ENCODE measurements at places on chromosomes 1 and 21.

GRCh38 chr1:98045211-98045766 is 124.5 kb upstream of the DPYD start:
- DNase-seq: no peak

DNA sequence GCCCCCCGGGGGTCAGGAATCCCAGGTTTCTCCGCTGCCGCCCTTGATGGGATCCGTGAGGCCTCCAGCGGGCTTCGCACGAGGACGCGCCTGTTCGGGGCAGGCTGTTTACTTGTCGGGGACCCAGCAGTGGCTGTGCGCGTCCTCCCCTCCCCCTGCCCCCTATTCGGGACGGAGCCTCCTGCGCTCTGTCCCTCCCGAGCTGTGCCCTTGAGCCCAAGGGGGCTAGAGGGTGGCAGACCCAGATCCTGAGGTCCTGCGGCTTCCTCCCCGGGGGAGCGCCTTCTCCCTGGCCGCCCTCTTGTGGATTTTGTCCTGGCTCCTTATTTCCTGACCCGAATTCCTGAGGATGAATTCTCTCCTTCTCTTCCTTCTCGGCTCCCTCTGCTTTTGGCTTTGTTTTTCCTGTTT is 38.4 kb downstream of the PIK3CD start:
- no peak for DNase-seq

DNA sequence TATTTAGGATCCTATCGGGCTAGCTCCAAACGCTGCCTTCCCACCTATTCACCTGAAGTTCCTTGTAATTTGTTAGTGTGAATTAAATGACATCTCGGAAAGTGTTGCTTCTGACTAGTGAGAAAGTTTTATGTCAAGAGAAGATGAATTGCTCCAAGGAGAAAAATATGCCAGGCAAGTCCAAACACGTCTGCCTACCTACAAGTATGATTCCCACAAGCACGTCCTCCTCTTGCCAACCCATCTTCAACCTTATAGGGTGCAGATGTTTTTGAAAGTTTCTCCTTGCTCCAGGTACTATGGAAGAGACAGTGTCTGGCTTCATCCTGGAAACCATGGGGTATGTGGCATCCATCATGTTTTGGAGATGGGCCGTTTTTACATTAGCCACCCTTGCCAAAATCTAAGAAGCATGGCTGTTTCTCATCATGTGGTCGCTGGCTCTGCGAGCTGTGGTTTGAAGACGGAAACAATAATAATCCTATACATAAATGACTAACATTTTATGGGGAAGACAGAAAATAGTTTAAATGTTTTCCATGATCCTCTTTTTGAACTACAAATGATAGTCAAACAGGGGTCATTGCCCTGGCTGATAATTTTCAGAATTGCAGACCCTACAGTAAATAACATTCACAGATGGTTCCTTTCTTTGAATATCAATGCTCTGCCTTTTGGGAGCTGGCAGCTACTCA is 505.8 kb downstream of the SMYD3 start:
- no peak for DNase-seq

DNA sequence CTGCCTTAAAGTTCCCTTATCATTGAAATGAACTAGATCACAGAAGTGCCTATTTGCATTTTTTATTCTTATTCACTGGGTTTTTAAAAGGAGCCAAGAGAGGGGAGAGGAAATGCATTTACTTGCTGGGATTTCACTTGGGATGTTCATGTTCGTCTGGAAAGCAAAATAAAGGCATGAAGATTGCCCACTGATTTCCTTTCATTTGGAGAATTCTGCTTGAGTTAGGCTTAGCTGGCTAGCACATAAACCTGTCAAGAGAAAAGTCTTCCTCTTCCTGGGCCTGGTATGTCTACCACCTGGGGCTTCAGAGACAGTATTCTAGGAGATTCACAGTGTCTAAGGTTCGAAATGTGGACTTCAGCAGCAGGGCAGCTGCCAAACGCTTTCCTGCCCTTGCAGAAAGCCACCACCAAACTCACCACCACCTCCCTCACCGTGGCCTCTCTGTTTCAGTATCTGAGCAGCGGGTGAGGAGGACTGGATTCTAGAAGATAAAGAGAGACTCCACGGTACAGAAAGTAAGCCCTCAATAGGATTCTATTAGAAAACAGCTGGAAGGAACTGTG is 44.5 kb downstream of the HIVEP3 start:
- DNase-seq: no peak

DNA sequence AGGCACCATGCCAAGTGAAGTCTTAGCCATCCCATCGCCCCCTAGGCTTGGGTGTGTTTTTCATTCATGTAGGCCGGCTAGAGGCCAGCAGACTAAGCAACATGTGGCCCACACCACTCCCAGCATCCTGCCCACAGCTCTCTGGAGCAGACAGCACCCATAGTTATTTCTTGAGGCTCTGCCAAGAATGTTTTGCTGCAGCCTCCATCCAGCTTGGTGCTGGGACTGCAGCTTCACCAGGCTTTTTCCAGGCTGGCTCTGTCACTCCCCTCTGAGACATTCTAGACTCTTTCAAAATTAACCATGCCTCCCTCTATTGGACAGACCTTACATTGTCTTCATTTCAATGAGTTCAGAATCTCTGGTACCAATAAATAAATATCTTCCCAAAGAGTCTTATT is 104.2 kb downstream of the DUSP10 start:
- no peak for DNase-seq

- no peak for DNase-seq
Observed at GRCh38 chr1:247849616-247850015, 7.4 kb upstream of the TRIM58 start.

GRCh38 chr1:15852036-15852827 is 4.7 kb downstream of the SPEN start:
- no peak for DNase-seq

DNA sequence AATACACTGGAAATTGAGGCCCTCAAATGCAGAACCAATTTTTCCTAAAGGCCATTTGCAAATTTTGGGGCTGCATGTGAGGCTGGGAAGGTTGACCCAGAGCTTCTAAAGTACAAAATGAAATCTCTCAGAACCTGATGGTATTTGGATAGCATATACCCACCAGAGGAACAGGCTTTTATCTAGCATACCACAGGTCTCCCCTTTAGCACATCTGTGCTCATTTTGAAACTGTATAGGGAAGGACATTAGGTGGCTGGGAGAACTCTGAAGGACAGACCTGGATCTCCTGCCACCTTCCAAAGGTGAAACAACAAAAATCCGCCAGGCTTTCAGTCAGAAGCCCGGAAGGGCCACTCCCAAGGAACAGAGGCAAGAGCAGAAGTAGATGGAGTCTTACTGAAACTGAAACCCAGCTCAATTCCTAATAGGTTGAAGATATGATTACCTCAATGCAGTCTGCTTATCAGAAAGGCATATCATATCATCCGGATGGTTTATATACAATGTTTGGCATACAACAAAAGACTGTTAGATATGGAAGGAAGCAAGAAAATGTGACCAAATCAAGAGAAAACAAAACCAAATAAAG is 11.6 kb downstream of the CD55 start:
- no peak for DNase-seq

DNA sequence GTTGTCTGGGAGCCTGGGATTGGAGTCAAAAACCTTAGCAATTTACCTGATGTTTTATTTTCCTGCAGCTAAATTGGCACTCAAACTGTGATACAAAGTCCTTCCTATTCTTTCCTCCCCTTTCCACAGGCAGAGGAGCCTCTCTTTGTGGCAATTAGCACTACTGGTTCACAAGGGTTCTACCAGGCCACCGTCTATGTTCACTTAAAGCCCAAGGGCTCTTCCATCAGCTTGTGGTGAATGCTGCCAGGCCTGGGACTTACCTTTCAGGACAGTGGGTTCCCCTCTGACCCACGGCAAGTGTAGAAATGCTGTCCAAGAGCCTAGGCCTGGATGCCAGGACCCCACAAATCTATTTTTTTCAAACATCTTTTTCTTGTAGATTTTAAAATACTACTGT is 251.9 kb upstream of the B3GALT2 start:
- no peak for DNase-seq

DNA sequence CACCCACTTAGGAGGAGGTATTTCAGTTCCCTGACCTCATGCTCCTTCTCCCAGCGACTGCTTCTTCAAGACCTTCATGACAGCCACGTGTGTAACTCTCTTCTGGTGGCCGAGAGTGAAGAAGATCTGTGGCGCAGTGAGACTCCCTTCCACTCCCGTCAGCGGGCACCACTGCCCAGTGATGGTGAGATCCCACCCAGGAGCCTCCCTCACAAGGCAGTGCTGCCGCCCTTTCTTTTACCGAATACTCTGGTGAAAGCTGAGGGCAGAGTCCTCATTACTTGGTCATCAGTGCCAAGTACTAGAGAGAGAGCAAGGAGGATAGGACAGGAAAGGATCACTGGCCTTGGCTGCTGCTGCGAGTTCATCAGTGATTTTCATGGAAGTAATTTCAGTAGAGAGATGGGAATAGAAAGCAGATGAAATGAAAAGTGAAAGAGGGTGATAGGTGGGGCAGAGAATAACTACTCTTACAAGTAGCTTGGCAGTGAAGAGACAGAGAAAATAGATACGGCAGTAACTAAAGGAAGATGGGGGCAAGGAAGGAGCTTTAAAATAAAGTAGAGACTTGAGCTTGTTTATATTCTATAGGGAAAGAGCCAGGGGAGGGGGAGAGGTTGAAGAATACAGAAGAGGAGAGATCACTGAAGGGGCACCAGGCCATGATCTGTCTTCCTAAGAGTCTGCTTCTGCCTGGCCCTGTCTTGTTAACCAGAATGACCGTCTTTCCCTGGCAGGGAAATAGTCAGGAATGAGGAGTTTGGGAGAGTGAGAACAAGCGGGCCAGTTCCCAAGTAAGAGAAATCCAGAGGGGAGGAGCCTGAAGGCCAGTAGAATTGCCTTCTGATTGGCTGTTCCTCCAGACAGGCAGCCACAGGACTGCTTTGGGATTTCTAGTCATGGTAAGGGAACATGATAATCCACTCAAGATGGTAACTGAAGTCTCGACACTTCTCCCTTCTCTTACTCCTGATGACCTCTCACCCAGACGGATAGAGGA is 18.3 kb downstream of the HYI start:
- DNase-seq: no peak

- DNase-seq: no peak
Observed at GRCh38 chr1:109331113-109331512, 24.3 kb upstream of the MYBPHL start.

DNA sequence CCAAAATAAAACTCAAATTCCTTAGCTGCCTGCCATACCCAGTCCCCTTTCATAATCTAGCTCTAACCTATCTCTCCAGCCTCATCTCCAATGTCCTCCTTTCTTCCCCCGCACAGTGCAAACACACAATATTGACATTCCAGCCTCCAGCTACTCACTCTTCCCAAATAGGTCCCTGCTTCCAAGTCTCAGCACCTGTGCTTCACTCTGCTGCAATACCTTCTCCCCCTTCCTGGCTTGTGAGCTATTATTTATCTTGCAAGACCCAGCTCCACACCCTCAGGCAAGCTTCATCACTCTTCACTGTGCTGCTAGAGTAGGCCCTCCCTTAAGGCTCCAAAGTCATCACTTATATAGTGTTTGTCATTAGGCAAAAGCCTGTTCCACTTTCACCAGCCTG is 9.7 kb downstream of the PLPP3 start:
- no peak for DNase-seq

DNA sequence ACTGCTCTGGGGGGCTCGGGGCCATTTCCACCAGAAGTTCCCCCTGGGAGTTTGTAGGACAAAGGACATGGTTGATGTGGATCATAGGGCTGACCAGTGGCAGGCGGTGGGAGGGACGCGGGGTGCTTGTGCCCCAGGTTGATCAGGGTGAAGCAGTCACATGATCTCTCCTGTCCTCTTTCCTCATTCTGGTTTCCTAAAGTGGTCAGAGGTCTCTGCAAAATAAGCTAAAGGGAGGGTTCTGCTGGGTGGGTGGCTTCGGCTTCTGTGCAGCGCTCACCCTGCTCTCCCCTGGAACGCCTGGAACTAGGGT is 9.2 kb downstream of the PDXK start:
- no peak for DNase-seq

DNA sequence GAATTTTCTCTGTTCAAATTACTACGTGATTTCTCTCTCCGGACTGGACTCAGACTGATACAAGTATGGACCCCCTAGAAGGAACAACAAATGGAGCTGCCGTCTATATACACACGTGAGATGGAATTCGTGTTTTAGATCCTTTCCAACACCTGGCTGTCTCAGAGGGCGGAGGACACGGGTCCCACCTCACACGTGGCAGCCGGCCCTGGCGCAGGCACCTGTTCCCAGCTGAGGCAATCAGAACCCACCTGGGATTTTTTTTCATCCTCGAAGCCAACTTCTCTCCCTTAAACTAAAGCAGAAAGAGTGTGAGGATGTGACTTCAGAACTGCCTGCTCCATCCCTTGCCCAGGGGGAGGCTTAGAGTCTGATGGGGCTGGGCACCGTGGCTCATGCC is 34.1 kb upstream of the SCCPDH start:
- no peak for DNase-seq

DNA sequence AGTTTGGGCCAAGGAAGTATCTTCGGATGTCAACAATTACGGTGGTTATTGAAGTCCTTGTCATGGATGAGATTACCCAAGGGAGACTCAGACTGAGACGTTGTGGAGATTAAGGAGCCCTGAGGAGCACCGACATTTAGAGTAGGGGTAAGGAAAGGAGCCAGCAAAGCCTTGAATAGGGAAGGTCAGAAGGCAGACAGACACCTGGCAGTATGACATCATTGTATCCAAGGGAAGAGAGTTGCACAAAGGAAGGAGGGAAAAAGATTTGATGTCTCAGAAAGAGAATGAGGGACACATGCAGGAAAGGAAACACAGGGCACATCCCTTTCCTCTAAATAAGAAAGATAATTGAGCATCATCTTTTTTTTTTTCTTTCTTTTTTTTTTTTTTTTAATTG is 11.7 kb downstream of the LAMC2 start:
- no peak for DNase-seq

GRCh38 chr1:180953291-180954004 is 40.8 kb downstream of the KIAA1614 start:
- DNase-seq: no peak

DNA sequence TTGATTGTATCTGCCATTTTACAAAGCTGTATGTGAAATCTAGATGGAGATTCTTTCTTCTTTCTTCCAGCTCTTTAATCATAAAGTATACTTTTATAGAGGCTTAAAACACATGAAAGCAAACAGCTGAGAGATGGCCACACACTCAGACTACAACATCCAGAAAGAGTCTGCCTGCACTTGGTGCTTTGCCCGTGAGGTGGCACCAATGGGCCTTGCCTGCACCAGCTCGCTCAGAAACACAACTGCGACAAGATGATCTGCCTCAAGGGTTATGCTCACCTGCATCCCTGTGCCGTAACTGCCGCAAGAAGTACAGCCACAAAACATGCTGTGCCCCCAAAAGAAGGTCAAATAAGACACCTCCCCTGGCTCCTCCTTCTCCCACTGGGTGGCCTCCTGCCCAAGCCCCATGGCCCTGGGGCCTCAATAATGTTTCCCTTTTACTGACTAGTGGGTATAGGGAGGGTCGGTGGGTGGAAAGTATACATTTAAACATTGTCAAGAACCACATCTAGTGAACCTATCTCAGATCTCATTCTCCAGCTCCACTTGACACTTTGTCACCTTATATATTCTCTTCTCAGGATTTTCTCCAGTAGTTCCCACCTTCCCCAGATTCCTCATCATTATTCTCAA is 66.7 kb upstream of the ANGPTL3 start:
- no peak for DNase-seq
